Fibroblast of skin of scalp (primary cell): ENCODE measurements at places on chromosomes 7 and 10.
A peak's percentile ranks its signal among the peaks of the same experiment; 100 is the strongest.

DNA sequence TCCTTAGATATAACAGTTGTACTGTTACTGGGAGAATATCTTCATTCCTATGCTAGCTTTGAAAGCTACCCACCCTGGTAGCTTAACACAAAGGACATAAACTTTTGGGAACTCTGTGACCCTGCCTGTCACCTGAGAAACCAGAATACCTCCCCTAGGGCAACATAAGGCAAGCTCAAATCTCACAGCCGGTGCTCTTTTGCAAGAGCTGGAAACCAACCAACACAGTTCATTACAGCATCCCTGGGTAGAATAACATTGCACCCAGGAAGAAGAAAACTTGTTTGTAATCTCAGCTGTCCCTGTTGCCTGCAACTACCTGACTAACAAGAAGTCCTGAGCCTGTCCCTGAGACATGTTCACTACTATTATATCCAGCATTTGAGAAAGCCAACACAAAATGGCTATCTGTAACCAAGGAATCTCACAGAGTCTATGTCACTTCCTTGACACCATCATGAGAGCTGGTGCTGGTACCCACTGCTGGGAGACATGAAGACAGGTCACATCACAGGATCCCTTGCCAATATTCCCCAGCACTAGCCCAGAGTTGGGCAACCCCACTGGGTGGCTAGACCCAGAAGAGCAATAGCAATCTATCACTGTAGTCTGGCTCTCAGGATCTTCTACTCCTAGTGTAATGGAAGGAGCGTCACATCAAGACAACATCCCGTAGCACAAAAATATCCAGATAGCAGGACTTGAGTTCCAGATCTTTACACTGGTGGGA lies 31.3 kb downstream of the AKR1C3 start:
- no peak for DNase-seq

DNA sequence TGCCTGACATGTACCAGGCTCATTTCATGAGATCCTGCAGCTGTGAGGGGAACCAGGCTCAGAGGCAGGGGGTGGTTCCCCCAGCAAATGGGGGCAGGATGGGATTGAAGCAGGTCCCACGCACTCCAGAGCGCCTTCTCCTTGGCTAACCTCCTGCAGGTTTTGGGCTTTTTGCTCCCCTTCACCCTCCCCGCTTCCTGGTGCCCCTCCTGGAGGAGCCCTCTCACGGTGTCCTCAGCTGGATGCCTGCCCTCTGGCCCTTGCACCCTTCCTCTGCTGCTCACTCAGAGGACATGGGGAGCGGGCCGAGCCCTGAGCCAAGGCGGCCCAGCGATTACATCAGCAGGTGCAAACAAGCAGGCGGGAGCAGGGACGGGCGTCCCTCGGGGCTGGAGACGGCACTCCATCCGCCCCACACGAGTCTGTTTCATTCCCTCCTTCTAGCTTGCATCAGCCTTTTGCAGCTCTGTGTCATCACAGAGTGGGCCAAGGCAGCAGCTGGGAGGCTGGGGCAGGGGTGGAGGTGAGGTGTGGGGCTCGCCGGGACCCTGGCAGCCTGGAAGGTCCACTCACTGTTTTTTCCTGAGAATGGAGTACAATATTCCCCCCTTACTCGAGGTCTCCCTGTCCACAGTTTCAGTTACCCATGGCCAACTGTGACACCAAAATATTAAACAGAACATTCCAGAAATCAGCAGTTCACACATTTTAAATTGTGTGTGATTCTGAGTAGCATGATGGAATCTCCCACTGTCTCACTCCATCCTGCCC lies 52.7 kb upstream of the SLC29A3 start:
- DNase-seq: peak; percentile 95

- DNase-seq: no peak
Measured at GRCh38 chr7:150877536-150877935, 25.2 kb downstream of the AOC1 start.

DNA sequence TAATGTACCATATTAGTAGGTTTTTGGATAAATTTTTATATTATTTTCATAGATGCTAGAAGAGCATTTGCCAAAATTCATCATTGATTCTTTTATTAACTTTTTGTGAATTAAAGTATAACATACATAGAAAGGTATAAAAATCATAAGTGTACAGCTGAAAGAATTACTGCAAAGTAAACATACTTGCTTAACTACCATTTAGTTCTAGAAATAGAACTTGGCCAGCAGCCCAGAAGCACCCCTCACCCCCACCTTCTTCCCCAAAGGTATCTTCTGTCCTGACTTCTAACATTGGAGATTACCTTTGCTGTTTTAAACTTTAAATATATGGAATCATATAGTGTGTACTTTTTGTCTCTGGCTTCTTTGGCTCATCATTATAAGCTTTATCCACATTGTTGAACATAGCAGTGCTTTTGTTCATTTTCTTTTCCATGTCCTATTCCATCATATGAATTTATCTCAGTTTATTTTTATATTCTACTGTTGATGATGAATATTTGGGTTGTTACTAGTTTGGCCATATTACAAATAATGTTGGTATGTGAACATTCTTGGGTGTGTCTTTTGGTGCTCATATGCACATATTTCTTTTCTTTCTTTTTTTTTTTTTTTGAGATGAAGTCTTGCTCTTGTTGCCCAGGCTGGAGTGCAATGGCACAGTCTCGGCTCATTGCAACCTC lies 142.8 kb downstream of the ADK start:
- peak; percentile 88 for DNase-seq

DNA sequence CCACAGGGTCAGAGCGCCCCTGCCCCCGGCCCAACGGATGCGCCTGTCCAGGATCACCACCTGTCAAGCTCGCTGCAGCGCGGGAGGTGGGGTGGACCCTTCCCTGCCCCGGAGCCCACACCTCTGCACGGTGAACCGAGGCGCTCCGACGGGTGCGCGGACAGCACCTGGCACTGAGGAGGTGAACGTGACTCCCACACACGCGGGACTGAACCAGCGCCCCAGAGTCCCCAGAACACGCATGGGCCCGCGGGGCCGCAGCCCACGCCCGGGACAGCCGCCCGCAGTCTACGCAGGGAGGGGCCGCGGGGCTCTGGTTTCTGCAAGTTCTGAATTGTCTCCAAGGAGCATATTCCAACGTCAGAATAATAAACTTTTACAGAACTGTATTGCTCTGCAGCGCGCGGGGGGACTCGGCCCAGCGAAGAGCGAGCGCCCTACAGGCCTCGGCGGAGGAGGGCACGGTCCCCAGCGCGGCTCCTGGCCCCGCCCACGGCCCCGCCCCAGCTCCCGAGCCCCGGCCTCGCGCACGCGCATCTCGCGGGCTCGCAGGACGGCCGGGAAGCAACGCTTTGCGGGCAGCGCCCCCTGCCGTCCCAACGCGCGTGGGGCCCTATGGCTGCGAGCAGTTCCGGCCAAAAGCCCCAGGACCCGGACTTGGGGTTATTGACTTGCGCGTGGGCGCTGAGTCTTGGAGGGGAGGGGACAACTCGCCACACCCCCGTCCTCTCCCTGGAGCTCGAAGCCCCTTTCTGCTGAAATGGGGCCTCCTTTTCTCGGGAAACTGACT lies 29.7 kb downstream of the OAT start:
- peak; percentile 85 for DNase-seq

DNA sequence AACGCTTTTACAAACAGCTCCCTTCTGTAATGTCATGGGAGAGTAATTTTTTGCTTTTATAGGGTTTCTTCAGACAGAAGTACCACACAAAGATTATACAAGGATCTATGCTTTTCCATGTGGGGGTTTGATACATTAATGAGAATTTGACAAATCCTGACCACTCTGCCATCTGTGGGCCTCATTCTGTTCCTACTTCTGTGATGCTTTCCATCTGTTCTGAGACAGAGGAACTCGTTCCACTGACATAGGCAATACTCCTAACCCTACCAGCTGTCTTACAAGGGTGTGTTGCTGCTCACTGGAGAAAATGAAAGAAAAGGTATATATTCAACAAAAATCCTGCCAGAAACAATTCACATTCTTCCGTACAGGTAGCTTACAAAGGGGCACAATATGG lies 59.4 kb upstream of the NAMPT start:
- no peak for DNase-seq
